ENCODE measurements at places on chromosomes 16 and 17.

DNA sequence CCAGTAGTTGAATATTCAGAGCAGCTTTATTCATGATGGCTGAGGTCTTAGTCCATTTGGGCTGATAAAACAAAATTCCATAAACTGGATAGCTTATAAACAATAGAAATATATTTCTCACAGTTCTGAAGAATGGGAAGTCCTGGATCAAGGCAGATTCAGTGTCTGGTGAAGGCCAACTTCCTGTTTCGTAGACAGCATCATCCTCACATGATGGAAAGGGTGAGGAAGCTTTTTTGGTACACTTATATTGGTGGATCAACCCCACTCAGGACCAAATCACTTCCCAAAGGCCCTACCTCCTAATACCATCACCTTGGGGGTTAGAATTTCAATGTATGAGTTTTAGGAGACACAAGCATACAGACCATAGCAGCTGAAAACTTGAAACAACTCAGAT lies 224.2 kb downstream of the CYB561 start:
- DNase-seq, result no peak

DNA sequence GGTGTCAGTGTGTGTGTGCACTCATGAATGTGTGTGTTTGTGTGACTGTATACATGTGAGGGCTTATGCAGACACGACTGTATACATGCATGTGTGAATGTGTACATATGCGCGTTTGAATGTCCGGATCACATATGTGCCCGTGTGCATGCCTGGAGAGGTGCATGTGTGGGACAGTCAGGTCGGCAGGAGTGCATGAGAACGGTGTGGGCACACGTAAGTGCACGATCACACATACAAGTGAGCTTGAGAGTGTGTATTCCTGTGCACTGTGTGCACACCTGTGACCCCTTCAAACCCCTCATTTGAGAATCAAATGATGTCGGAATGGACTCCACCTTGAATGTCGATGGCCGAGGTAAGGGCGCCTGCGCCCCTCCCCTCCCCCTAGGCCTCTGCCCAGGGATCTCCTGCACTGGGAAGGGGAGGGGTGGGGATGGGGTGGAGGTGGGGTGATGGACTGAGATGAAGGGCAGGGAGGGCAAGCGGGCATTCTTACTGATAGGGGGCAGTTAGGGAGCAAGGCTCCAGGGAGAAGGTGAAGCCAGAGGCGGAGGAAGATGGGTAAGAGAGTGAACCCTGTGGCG lies 601 bp upstream of the NGFR start:
- DNase-seq, result no peak

GRCh38 chr17:59139939-59140338 lies 15.0 kb downstream of the SKA2 start:
- DNase-seq, result no peak

DNA sequence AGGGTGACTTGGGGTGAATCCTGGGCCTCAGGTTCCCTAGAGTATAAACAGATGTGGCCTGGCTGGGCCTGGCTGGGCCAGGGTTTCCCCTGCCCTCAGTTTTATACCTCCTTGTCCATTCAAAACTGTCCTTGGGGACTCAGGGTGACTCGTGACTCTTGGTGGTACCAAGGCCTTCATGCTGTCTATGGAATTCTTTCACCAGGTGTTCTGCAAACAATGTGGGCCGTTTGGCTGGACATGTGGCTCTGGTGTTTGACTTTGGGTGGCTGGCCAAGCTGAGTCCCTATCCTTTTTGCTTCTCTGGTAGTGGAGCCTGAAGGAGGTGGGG lies 3.3 kb downstream of the GPT2 start:
- DNase-seq, result no peak

GRCh38 chr16:78432451-78432850 lies 333.0 kb downstream of the WWOX start:
- no peak for DNase-seq

- no peak for DNase-seq
Observed at GRCh38 chr16:85327731-85328675, 215.7 kb upstream of the CIBAR2 start.

DNA sequence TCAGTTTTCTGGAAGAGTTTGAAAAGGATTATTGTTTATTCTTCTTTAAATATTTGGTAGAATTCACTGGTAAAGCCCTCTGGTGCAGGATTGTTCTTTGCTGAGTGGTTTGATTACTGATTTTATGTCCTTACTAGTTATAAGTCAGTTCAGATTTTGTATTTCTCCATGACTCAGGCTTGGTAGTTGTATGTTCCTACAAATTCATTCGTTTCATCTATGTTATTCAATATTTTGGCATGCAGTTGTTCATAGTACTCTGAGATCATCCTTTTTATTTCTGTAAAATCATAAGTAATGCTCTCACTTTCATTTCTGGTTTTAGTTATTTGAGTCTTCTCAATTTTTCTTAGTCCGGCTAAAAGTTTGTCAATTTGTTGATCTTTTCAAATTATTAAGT lies 58.1 kb upstream of the CRYM start:
- no peak for DNase-seq

GRCh38 chr17:66952681-66953629 lies 11.6 kb upstream of the CACNG4 start:
- no peak for DNase-seq

DNA sequence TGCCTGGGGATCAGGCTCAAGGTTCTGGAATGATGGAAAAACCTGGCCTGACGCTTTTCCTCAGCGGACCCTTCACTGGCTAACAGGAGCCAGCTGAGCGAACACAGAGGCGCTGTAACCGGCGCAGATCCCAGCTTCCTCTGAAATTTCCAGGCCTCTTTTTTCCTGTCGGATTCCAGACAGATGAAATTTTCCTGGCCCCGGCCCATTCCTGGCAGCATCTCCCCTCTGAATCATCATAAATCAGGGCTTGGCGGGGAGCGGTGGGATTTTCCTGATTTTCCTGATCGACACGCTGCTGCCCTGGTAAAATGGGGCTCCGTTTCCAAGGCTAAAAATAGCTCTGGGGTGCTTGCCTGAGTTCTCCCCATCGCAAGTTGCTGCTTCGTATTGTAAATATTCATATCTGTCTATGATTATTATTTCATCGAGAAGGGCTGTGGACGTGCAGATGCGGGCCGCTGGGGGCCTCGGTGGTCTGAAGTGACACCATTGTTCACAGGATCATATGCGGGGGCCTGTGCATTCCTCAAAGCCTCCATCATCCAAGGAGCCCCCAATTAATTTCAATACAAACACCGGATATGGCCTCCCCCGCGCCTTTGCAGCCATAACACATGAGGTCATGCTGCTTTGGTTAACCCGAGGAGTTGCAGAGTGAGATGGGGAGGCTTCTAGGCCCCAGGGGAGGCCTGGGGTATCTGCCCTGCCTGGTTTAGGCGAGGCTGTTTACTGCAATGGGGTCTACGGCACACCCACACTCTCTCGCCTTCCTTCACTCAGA lies 45.8 kb upstream of the ETV4 start:
- DNase-seq, result peak; percentile 41

DNA sequence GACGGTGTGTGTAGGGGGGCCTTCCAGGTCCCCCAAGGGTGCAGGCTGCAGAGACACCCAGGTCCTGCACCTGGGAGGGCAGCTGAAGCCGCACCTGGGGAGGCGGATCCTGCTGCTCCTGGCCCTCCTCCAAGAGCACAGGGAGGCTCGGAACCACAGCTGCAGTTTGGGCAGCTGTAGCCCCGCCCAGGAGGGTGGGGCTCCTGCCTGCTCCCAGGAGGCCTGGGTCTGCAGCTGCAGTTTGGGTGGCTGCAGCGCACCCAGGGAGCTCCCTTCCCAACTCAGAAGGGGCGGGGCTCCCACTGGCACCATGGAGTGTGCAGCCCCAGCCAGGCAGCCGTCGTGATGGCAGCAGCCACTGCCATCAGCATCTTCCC lies 69.4 kb upstream of the NKD1 start:
- DNase-seq, result no peak

DNA sequence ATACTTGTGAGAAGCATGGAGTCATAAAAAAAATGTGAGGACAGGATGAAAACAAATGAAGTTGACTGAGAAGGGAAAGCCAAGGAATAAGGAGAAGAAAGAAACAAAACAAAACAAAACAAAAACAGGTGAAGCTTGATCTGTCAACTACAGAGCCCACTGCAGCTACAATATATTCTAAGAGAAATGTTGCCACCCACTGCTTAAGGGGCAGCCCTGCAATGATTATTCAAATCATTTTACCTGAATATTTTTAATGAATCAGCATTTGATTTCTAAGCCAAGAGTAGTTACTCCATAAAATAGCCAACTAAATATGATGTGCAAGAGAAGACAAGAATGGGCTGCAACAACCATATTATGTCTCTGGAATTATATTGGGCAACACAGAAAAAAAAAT lies 252.0 kb upstream of the KIF2B start:
- DNase-seq, result no peak

GRCh38 chr17:32958418-32958817 lies 30.5 kb downstream of the TMEM98 start:
- no peak for DNase-seq

- DNase-seq, result no peak
Observed at GRCh38 chr17:45732926-45733505, 51.1 kb upstream of the CRHR1 start.

GRCh38 chr16:55039931-55040330 lies 109.3 kb downstream of the IRX5 start:
- no peak for DNase-seq

DNA sequence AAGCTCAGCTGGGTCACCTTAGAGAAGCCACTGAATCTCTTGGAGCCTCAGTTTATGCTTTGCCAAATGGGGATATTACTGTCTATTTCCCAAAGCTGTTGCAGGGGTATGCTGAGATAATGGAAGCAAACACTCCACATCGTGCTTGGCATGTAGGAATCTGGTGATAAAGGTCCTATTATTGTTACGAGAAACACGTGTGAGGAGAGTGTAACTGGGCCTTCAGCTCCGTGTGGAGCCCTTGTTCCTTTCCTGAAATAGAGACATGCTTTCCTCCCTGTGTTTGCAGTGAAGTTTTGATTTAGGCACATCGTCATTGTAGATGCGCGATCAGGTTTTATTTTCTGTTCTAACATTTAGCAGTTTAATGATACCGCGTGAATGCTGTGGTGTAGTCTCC lies 292.4 kb downstream of the CPPED1 start:
- no peak for DNase-seq

GRCh38 chr16:69851491-69852240 lies 89.5 kb downstream of the WWP2 start:
- no peak for DNase-seq

DNA sequence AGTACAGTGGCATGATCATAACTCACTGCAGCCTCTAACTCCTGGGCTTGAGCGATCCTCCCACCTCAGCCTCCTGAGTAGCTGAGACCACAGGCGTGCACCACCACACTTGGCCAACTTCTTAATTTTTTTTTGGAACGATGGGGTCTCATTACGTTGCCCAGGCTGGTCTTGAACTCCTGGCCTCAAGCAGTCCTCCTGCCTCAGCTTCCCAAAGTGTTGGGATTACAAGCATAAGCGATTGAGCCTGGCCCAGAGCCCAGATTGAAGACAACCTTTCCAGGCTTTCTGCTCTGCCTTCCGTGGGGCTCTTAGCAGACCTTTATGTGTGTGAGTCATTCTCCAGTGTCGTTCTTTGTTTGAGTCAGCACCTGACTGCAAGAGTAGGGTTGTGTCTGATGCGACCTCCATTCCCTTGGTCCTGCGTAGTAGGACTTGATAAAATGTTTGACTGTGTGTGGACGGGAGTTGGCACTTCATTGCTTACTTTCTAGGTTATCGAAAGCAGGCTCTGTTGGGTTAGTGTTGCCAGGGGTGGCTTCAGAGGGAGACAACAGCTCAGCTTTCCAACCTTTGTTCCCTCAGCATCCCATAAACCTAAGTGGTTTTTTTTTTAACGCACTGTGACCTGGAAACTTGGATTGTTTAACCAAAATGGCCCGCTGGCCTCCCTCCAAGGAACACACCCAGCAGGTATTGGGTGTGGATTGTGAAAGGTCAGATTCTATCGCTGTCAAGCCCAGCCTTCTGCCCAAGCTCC lies 26.4 kb downstream of the EEF2K start:
- no peak for DNase-seq

DNA sequence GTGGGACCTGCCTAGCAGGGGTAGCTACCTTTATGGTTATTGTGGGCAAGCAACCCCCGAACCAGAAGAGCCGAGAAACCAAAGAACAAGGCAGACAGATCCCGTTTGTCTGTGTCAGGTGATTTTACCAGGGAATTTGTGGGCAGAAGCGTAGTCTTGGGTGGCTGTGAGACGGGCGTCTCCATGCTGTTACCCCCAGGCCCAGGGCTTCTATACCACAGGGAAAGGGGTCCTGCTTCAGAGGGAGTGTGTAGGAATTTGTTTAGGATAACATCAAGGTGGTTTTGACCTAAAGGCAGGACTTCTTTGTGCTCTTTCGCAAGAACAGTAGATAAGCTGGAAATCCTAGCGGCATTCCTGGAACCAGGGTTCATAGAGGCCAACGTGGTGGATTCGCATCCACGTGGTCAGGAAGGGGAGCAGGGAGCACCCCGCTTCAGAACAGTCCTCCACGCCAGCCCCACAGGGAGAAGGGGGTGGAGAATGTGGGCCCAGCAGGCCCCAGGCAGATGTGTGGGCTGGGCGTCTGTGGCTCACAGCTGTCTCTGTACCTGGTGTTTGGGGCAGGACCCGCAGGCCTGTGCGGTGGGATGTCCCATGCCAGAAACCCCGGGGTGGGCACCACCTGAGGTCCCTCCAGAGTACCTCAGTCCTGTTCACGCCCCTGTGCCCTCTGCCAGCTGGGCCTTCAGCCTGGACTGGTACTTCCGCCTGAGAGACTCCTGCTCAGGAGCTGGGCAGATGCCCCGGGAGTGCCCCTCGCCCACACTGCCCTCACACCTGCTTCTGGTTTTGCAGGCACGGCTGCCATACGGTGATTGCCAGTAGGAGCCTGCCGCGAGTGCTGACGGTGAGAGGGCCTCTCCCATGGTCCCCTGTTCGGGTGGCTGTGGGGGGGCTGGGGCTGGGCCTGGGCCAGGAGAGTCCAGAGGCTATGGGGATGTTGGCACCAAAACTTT lies 4.1 kb downstream of the DECR2 start:
- no peak for DNase-seq

GRCh38 chr16:49615576-49615975 lies 240.3 kb downstream of the ZNF423 start:
- no peak for DNase-seq

- no peak for DNase-seq
Observed at GRCh38 chr16:81528256-81528655, 83.6 kb downstream of the CMIP start.

GRCh38 chr17:1933875-1934715 lies 91.0 kb downstream of the RTN4RL1 start:
- no peak for DNase-seq
